ENCODE measurements at places on chromosomes 5 and 9.

DNA sequence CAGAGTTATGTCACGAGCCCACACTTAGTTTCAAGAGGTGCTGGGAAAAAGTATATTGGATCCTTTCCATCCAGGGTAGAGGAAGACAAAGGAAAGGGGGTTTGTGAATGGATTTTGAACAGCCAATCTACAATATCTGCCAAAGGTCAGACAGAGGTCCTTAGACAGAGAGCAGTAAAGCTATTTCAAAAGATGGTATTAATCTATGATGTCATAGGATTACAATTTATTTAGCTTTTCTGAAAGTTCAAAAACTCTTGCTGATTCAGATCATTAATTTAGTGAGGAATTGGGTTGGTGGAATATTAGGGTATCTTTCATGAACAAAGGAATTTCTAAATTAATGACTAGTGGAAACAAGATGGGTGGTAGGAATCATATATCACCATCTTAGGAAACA, 126.9 kb downstream of the NTRK2 start:
- DNase-seq = no peak

- no peak for DNase-seq
These were observed 190.1 kb upstream of the MEF2C start for GRCh38 chr5:89072842-89073672.

- DNase-seq = no peak
These were observed 22.6 kb downstream of the DAPK1 start for GRCh38 chr9:87520172-87520683.

- no peak for DNase-seq
These were observed 19.6 kb downstream of the TCF7 start for GRCh38 chr5:134133995-134134541.

DNA sequence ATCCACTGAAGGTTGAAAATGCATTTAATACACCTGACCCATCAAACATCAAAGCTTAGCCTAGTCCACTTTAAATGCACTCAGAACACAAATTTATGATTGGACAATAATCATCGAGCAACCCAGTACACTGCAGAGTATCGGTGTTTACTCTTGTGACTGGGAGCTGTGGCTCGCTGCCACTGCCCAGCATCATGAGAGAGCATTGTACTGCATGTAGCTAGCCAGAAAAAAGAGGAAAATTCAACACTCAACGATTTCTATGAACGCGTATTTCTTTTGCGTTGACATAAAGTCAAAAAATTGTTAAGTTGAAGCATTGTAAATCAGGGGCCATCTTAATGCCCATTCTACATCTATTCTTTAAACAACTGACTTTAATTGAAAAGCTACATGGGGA, 95.1 kb upstream of the CD180 start:
- no peak for DNase-seq

- DNase-seq = no peak
These were observed 197.8 kb upstream of the NREP start for GRCh38 chr5:111954516-111955395.

DNA sequence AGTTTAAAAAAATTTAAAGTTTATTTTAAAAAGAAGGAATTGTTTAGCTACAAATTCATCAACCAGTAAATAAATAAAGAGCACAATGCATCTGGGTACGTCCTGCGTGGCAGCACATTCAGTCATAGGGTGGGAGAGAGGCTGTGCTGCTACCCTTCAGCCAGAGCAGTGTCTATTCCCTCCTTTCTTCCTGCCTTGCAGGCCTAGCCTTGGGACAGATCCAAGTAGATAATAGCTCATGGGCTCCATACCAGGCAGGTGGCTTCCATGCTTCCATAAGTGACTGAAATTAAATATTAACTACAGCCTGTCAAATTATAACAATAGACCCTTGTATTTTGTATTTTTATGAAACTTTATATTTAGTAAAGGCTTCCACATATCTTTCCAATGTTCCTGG, 408.3 kb upstream of the RGMB start:
- no peak for DNase-seq

- DNase-seq = no peak
These were observed 13.7 kb downstream of the C1QTNF2 start for GRCh38 chr5:160356550-160357347.

DNA sequence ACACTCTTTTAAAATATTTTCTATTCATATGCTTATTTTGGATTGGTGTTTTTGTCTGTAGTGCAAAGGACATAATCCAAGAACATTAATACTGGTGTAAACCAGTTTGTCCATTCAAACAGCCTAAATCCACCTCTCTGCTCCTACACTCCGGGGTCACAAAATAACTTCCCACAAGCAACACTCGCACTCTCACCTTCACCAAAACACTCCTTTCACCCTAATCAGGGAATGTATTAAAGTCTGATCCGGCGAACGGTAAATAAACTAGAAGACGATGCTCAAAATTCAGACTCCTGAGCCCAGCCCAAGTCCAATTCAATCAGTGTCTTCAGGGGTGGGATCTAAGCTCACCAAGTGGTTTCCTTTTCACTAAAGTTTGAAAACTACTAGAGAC, 649 bp downstream of the AP3B1 start:
- peak; percentile 12 for DNase-seq

GRCh38 chr9:86281593-86282076, 703 bp downstream of the ISCA1 start:
- no peak for DNase-seq

DNA sequence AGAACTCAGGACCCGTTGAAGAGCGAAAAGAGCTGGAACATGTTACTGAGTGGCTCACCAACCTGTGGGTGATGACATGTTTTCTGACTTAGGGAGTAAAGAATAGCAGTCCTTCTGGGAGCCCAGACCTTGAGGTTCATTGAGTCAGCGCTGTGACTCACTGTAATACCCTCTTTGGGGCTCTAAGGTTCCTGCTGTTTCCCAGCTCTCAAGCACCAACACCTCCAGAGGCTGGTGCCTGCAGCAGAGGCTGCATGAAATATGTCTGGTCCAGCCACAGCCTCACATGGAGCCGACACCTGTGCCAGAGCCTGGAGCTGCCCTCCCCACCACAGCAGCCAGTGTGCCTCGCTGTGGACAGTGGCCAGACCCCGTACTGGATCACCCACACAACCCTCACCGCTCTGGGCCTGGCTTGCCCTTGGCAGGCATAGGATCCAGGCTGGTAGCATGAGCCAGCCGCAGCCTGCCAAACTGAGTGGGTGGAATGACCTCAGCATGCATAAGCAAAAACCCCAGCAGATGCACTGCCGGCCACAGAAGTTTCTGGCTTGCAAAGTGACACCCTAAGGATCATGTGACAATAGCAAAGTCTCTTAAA, 143.5 kb upstream of the MRPS30 start:
- no peak for DNase-seq

DNA sequence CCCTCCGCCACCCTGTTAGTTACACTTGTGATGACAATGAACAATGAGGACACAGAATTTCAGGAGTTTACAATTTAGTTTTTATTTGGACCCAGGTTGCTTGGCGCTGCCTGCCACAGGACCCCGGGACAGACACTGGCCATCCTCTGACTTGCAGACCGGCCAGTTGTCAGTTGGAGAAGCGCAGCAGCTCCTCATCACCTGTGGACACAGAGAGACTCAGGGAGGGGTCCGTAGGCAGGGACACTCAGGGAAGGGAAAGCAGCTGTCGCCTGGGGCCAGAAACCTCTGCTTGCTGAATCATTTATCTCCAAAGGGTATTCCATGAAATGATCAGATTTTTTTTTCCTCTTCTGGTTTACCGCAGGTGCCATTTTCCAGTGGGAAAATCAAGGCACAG, 18.0 kb downstream of the AMBP start:
- DNase-seq = no peak
